ENCODE measurements at places on chromosomes 2 and 18. TPM values are rescaled to one million over a fixed set of nuclear protein-coding genes. Genes with fewer than 3 reads are reported as not detected.

The REL gene
- total RNA-seq = 6.2 TPM

The PLGLB2 gene
- total RNA-seq = 0.68 TPM

The ATOH8 gene
- total RNA-seq = 0.22 TPM

GRCh38 chr2:221485503-221485870 lies 86.6 kb downstream of the EPHA4 start:
- DNase-seq = no peak

- no peak for DNase-seq
Observed at GRCh38 chr2:225104321-225104720, 62.1 kb upstream of the DOCK10 start.

The RAPGEF4 gene
- 1.4 TPM for total RNA-seq
